Activated CD4-positive, alpha-beta T cell treated with anti-CD3 and anti-CD28 coated beads, Interleukin-2, amount 10 ng/mL, durations not matched to agents 7 days and 5 days (primary cell): ENCODE measurements at places on chromosomes 3 and 15. TPM values are rescaled to one million over a fixed set of nuclear protein-coding genes. Genes with fewer than 3 reads are reported as not detected.

DNA sequence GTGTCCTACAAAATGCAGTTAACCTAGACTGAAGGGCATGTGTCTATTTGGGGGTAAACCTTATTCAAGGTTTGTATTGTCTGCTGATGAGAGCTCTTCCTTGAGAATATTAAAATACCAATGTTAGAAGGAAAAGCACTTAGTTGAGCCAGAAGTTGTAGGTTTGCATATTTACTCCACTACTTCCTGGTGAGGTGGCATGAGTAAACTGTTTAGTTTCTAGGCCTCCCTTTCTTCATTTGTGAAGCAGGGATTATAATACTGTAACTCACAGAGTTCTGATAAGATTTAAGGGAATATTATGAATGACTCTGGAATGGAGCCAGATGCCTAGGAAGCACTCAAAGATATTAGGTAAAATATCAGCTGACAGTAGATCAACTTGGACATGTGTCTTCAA is 46.7 kb downstream of the CD200R1L start:
- H3K36me3 ChIP-seq = no peaks in the 10 kb centered on the region
- H3K27me3 ChIP-seq = no peaks in the 10 kb centered on the region
- no peak overlapping the region for H3K4me3 ChIP-seq
- DNase-seq = no peak
- H3K27ac ChIP-seq = no peak overlapping the region

DNA sequence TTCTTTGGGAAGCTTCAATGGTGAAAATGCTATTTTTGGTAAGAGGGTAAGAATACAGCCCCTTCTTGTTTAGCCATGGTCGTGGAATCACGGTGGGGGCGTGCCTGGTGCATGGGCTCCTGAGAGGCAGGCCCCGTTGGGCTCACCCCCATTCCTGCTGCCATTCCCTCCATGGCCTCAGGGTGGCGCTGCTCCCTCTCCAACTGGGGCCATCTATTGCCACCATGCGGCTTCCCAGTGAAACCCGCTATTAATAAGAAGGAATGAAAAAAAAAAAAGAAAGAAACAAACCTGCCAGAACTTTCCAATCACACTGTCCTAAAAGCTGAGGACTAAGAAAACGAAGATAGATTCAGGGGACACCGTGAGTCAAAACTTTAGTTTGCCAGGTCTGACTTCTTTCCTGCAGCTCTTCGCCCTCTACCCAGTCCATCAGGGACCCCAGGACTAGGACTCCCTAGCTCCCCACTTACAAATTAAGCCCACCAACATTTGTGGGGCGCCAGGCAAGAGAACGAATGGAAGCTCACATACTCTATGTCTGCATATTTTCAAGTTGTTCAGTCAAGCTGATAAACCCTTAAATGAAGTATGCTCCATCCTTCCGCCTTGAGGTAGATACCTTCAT is 30.6 kb upstream of the ABHD2 start:
- peaks cover 5% of the 10 kb centered on the region for H3K27me3 ChIP-seq
- DNase-seq = peak; percentile 82
- H3K27ac ChIP-seq = no peak overlapping the region
- no peak overlapping the region for H3K4me3 ChIP-seq
- peaks cover 6% of the 10 kb centered on the region for H3K4me1 ChIP-seq

- no peak overlapping the region for H3K4me3 ChIP-seq
- peak overlapping the region; percentile 43 for H3K27ac ChIP-seq
- H3K36me3 ChIP-seq = peaks cover 2% of the 10 kb centered on the region
- H3K4me1 ChIP-seq = peaks cover 37% of the 10 kb centered on the region
- no peak for DNase-seq
Measured at GRCh38 chr3:196121066-196121465, 39.2 kb upstream of the TFRC start.

The CHDH gene
- 0.79 TPM for total RNA-seq

The SPINK8 gene
- total RNA-seq = not detected

The ADGRG7 gene
- total RNA-seq = not detected

GRCh38 chr3:135908225-135908624 is 57.3 kb upstream of the PPP2R3A start:
- no peak overlapping the region for H3K4me3 ChIP-seq
- H3K4me1 ChIP-seq = no peaks in the 10 kb centered on the region
- H3K36me3 ChIP-seq = no peaks in the 10 kb centered on the region

- no peaks in the 10 kb centered on the region for H3K36me3 ChIP-seq
- H3K27me3 ChIP-seq = peaks cover 62% of the 10 kb centered on the region
- peaks cover 32% of the 10 kb centered on the region for H3K4me1 ChIP-seq
- DNase-seq = peak; percentile 13
- peak overlapping the region; percentile 58 for H3K4me3 ChIP-seq
- no peak overlapping the region for H3K27ac ChIP-seq
Measured at GRCh38 chr15:38254051-38254883, 1.6 kb downstream of the SPRED1 start.

DNA sequence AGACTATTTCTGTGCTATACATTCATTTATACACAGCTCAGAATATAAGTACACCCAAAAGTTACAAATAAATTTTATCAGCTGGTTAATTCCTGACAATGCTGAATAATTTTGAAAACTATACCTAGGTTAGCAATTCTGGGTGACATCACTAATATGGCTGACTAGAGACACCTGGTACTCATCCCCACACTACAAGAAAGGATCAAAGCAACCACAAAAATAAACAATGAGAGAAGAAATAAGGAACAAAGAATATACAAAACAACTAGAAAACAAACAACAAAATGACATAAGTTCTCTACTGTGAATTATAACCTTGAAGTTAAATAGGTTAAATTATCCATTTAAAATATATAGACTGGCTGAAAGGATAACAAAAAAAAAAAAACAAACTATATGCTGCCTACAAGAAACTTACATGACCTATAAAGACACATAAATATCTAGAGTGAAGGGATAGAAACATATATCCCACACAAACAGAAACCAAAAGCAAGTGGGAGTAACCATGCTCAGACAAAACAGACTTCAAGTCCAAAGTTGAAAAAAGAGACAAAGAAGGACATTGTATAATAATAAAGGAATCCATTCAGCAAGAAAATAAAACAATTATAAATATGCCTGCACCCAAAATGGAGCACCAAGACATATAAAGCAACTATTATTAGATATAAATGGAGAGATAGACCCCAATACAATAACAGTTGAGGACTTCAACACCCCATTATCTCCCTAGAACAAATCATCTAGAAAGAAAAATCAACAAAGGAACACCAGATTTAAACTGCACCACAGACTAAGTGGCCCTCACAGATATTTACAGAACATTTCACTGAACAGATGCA is 57.8 kb downstream of the IMPG2 start:
- no peak overlapping the region for H3K27ac ChIP-seq
- no peaks in the 10 kb centered on the region for H3K27me3 ChIP-seq
- H3K36me3 ChIP-seq = peaks cover 2% of the 10 kb centered on the region
- H3K4me1 ChIP-seq = peaks cover 7% of the 10 kb centered on the region

The IMP3 gene
- total RNA-seq = 81.4 TPM

DNA sequence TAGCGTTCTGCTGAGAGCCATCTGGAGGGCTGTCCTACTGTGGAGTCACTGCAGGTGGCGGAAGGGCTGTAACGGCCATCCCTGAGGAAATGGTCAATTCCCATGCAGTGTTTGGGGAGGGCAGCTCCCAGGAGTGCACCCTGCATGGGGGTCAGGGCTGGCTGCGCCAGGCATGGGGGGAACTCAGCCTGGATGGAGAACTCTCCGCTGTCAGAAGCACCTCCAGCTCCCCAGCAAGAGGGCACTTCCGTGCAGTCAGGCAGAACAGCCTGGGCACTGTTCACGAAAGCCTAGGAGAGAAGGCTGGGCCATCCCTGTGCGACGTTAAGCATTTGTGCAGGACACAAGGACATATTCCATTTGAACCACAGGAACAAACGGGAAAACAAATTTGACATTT is 105.2 kb downstream of the LRIG1 start:
- peaks cover 45% of the 10 kb centered on the region for H3K36me3 ChIP-seq

The FAM107A gene
- not detected for total RNA-seq

DNA sequence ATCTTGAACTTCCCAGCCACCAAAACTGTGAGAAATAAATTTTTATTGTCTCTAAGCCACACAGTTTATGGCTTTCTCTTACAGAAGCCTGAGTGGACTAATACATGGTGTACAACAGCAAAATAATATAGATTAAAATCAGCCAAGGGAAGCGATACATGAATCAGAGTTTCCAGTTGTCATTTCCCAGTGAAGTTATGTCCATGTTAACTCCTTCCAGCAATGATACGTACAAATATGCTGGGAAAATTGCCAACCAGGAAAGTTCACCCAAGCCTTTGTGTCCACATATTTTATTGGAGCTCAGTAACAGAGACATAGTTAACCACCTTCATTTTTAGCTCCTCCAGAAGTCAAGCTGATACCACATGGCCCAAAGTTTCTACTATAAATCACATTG is 280.9 kb upstream of the KCNMB2 start:
- no peaks in the 10 kb centered on the region for H3K27me3 ChIP-seq
- DNase-seq = no peak
- no peaks in the 10 kb centered on the region for H3K36me3 ChIP-seq
- H3K4me1 ChIP-seq = no peaks in the 10 kb centered on the region
- H3K4me3 ChIP-seq = no peak overlapping the region
- no peak overlapping the region for H3K27ac ChIP-seq

DNA sequence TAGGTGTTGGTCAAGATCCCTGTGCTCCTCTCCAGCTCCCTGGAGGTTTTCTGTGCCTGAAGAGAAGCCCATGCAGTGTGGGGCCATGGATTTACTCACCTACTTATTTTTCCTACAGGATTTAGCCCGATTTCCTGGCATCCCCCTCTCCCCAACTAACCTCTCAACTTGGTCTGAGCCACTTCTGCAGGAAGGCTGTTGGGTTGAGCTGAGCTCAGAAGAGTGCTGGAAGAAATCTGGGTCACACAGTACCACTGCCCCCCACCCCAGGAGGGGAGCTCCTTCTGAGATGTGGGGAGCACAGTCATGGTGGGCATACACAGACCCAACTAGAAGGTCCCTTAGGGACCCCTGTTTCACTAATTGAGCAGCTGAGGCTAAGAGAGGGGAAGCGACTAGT is 34.4 kb upstream of the SLCO2A1 start:
- no peak overlapping the region for H3K4me3 ChIP-seq
- H3K27ac ChIP-seq = no peak overlapping the region
- no peaks in the 10 kb centered on the region for H3K36me3 ChIP-seq
- no peaks in the 10 kb centered on the region for H3K4me1 ChIP-seq

DNA sequence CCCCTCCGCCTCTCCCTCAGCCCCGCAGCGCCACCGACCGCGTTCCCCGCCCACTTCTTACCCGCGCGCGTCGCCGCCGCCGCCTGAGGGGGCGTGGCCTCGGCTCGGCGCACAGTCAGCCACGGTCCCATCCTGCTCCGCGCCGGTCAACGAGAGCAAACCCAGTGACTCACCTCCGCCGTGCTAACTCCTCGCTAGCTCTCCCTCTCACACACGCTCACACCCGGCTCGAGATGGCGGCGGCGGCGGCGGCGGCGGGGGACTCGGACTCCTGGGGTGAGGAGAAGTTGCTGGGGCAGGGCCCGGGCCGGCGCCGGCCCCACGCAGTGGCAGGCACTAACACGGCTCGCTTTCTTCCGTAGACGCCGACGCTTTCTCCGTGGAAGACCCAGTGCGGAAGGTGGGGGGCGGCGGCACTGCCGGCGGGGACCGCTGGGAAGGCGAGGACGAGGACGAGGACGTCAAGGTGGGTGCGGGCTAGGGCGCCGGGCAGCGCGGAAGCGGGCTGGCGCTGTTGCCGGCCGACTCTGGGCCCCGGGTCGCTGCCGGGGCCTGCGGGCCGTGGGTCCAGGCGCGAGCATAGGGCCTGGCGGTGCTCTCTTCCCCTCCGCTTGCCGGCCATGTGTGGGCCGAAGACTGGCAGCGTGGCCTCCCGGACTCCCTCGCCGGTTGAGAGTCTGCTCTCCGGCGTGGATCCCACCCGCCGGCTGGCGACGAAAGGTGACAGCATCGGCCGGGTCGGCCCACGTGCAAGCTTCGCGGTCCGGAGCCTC is at the start of gene EIF3J:
EIF3J (plus strand) TSS at position 186 of the 773 bp plus-strand sequence; CDS start at position 234, 48 bp downstream.
- H3K4me3 ChIP-seq = peak within 1 kb of the TSS; percentile 88
- H3K4me1 ChIP-seq = peaks cover 48% of the 10 kb centered on the region
- DNase-seq = peak; percentile 94
- H3K27ac ChIP-seq = peak within 1 kb of the TSS; percentile 94

DNA sequence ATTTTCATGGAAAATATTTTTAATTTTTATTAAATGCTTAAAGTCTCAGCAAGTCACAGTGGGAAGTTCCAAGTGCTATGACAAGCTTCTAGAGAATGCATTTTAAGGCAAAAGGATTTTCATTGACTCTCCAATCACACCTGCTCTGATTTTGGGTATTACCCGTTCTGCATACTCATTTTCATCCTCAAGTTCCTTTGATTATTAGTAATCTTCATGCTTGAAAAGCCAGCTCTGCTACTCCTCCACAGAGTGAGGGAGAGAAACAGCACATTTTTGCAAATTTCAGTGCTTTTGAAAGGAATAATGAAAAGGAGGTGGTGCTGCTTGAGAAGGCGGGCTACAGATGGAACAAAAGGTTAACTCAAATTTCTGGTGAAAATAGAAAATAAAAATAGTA is 450.7 kb downstream of the NSUN3 start:
- no peak overlapping the region for H3K27ac ChIP-seq
- no peaks in the 10 kb centered on the region for H3K36me3 ChIP-seq
- no peak for DNase-seq
- no peaks in the 10 kb centered on the region for H3K27me3 ChIP-seq

GRCh38 chr3:112115806-112116383 is 17.2 kb downstream of the GCSAM start:
- DNase-seq = no peak
- H3K27me3 ChIP-seq = no peaks in the 10 kb centered on the region
- peaks cover 48% of the 10 kb centered on the region for H3K4me1 ChIP-seq
- H3K36me3 ChIP-seq = peaks cover 35% of the 10 kb centered on the region

The P4HTM gene
- total RNA-seq = 47.6 TPM

DNA sequence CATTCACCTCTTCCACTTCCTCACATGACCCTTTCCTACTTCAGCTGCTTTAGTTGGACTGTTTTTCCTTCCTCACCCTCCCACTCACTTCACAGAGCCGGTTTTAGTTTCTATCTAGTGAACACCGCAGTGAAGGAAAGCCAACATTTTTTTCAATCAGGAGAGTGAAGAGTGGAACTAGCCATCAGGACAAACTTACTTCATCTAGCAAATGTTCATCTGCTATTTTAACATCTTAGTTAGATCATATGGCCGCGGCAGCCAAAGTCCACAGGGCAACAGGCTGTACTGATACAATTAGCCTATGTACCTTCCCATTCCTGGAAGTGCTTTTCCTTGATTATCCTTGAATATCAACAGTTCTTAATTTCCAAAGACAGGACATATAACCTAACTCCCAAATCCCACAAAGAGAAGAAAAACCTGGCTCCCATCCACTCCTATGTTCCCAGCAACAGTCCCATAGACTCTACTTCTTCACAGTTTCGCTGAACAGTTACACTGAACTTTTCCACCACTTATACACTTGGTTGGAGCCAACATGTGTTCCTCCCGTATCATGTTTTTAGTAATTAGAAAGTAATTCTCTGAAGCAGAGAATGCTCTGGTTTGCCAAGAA is 456.2 kb upstream of the THBS1 start:
- no peak for DNase-seq
- peaks cover 3% of the 10 kb centered on the region for H3K27me3 ChIP-seq
- no peaks in the 10 kb centered on the region for H3K36me3 ChIP-seq
- peaks cover 11% of the 10 kb centered on the region for H3K4me1 ChIP-seq
- no peak overlapping the region for H3K27ac ChIP-seq
